ENCODE measurements at places on chromosomes 6 and 20. TPM values are rescaled to one million over a fixed set of nuclear protein-coding genes. Genes with fewer than 3 reads are reported as not detected.

The SFTA2 gene
- 1.1 TPM for total RNA-seq

The CRISP2 gene
- total RNA-seq = not detected

The C20orf204 gene
- total RNA-seq = 2.9 TPM

The SMLR1 gene
- total RNA-seq = not detected

The LY86 gene
- total RNA-seq = not detected

- DNase-seq = no peak
Measured at GRCh38 chr6:95785785-95786184, 208.4 kb downstream of the MANEA start.

- no peak for DNase-seq
Measured at GRCh38 chr20:17507032-17507431, 24.1 kb downstream of the BFSP1 start.

DNA sequence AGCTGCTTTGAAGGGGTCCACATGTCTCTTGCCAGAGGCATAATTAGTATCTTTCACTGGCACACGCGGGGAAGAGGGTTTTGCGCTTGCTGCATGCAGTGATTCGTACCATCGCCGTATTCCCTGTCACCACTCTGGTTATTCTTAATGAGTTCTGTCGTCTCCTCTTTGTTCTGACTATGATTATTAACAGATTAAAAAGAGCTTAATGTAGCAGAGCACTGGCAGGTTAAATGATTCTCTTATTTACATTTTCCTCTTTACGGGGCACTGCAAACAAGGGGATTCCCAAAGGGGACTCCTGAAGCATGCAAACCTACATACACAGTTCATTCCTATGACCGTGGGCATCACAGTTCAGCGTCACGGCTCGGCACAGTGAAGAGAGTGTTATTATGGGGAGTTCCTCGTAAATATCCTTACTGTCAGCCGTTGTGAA lies 204.8 kb downstream of the DTNBP1 start:
- DNase-seq = no peak

GRCh38 chr6:68779366-68779765 lies 144.3 kb downstream of the ADGRB3 start:
- DNase-seq = no peak

DNA sequence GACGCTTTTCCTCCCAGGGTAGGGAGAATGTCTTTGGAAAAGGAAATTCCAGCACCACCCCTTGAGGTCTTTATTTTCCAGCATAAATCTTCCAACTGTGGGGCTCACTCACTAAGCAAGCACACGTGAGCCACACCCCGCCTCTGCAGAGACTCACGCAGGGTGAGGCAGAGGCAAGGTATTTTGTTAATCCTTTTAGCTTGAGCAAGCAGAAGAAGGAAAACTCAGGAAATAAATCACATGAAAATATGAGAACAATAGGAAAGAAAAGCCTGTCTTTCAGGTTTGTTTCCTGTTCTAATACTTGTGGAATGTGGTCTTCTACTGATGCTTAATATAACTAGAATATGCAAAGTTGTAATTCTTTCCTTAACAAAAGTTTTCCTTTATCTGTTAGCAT lies 4.1 kb upstream of the PHACTR2 start:
- DNase-seq = peak; percentile 40

DNA sequence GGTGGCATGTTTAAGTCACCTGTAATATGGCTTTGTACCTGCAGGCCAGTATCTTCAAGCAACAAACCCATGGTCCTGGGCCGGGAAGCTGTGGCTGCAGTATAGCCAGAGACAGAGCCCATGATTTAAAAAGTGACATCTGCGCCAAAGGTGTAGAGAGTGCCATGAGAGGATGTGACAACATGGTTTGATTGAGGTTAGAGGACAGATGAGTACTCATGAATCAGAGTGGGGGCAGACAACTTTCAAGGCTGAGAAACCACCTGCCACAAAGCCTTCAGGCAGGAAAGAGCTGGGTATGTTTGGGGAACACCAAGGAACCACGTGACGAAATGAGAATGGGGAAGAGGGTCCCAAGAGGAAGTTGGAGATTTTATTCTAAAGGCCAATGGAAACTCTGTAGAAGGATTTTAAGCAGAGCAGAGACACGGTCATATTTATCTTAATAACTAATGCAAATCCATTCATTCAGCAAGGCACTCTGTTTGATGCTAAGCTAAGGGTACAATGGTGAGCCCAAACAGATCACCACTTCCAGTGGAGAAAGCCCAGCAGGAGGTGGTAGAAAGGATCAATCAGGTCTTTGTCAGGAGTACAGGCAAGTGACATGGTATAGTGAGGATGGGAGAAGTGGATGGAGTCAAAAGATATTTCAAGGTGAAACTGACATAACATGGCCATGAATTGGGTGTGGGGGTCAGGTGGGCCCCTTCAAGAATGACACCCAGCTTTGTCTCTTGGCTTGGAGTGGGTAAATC lies 3.4 kb upstream of the MICAL1 start:
- no peak for DNase-seq

Data from uterus (tissue), 4 donors.